ENCODE measurements at places on chromosomes 5 and 9.

- DNase-seq = peak; percentile 31
Observed at GRCh38 chr5:7897014-7897600, 28.2 kb downstream of the MTRR start.

- DNase-seq = no peak
Observed at GRCh38 chr9:76302543-76302942, 91.7 kb downstream of the RFK start.

DNA sequence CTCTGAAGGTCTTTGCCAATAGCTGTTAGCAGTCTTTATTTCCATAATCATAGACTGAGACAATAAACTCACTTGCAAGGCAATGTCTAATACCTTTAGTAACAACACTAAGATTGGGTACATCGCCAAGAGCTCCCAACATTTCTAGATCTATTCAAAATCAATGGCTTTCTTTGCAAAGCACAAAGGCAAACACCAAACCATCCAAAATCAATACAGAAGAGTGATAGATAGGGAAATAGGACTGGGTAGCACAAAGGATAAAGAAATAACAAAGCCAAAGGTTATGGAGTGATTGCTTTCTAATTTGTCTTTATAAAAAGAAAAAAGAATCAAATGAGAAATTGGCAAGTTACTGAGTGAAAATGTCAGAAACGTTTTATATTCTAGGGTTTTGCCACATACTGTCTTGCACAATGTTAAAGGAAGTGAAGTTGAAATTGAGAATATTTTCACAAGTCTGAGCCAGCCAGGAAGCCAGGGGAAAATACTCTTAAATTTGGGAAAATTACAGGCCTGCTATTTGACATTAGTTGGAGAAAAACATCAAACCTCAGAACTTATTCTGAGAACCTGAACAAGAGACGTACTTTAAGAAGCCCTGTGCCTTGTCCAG is 53.3 kb upstream of the LHFPL2 start:
- DNase-seq = peak; percentile 40

GRCh38 chr9:135903358-135903656 is 4.0 kb downstream of the CAMSAP1 start:
- DNase-seq = no peak

DNA sequence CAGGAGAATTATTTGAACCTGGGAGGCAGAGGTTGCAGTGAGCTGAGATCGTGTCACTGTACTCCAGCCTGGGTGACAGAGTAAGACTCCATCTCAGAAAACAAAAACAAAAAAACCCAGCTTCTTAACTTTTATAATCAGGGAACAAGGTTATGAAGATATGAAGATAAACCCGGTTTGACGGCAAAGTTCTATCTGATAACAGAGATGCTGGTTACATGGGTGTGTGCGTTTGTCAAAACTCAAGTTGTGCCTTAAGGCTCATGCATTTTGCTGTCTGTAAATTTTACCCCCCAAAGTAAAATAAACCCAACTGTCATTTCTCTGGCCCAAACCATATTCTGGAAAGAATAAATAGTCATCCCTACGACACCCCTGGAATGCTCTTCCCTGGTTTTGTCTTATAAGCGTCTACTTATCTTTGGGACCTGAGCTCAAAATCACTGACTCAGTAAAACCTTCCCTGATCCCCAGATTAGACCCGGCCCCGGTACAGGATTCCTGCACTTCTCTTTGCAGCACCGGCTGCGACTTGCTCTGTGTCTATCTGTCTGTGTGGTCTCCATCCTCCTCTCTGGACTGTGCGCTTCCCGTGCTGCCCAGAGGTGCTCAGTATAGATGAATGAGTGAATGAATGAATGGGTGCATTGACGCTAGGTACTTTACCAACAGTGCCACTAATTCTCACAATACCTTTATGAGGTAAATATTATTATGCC is 172.2 kb downstream of the DAB2IP start:
- no peak for DNase-seq

DNA sequence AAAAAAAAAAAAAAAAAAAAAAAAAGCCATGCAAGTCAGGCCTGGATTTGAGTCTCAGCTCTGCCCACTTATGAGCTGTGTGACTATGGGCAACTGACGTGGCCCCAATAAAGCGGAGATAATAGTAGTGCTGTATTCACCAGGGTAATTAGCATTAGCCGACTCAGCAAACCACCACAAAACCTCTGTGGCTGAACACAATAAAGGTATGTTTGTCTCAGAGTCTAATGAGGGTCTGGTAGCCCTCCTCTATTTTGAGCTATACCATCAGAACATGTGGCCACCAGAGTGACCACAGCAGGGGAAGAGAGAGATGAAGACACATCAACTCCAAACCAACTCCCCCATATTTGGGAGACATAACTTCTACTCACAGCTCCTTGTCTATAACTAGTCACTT is 15.9 kb downstream of the SWI5 start:
- no peak for DNase-seq
